ENCODE measurements at places on chromosomes 12 and 14.

- DNase-seq, result peak; percentile 36
Measured at GRCh38 chr14:100304825-100305323, 1.4 kb downstream of the SLC25A29 start.

GRCh38 chr12:22533155-22533554 lies 11.2 kb downstream of the C2CD5 start:
- DNase-seq, result no peak

DNA sequence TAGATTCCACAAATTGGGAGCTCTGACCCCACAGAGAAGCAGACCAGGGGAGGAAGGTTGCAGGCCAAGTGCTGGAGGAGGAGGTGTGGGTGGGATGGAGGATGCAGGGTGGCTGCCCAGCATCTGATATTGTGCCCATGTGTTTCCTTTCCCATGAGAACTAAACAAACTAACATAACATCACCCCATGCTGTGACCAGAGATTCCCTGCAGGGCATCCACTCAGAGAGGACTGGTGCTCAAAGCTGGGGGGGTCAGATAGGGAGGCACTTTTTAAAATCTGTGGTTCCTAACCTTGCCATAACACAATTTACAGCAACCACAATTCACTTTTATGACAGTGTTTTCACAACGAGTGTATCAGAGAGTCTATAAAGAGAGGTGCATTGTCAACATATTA lies 1277.6 kb downstream of the AACS start:
- DNase-seq, result no peak

GRCh38 chr12:25932971-25933370 lies 25.5 kb upstream of the RASSF8 start:
- DNase-seq, result no peak

DNA sequence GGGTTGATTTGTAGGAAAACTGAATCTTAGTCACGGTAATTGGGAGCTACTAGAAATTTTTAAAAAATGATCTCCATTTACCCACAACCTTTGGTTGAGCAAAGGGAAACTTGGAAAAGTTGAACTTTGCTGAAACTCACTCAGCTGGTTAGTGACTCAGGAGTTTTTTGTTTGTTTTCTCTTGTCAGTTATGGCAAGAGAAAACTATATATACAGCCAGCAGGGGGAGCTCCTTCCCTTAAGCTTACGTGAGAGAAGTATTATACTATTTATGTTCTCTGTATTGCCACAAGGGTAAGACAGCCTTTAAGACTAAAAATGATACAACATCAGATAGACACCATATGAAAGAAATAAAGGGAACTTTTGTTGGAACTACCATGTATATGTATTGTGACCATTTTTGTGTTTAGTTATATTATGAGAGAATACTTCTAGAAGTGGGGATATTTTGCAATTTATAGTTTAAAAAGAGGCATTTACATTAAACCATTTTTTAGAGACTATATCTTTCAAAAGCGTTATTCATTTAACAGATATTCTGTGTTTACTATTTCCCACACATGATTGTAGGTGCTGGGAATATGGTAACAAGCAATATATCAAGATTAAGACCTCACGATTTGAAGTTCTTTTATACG lies 28.1 kb upstream of the TBC1D30 start:
- DNase-seq, result peak; percentile 95

DNA sequence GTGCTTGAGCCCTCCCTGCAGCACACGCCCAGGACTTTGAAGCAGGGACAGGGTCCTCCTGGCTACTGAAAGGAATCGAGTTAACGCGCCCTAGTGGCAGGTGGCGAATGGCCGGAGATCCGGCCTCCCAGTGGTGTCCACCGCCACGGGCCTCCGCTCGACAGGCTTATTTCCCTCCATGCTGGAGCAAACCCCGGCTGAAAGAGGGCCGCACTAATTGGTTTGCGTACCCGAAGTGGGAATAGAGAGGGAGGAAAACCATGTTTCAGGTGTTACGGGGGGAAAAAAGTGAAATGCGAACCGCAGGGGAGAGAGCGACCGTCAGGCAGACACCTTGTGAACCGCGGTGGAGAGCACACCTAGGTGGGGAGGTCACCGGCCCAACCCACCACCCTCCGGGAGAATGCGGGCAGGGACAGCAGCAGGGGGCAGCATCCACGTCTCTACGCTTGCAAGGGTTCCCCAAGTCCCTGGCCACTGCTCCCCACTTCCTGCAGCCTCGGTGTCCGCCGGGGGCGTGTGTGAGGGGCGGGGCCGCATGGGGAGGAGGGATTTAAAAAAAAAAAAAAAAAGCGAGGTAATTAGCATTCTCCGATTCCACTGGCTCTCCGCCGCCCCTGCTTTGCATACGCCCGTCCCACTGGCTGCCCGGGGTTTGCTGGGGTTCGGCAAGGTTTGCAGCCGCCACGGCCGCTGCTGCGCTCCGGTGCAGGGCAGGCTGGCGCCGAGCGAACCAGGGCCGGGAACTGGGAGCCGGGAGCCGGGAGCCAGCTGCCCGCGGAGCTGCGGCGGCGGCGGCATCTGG lies 224.6 kb upstream of the CRY1 start:
- peak; percentile 92 for DNase-seq

DNA sequence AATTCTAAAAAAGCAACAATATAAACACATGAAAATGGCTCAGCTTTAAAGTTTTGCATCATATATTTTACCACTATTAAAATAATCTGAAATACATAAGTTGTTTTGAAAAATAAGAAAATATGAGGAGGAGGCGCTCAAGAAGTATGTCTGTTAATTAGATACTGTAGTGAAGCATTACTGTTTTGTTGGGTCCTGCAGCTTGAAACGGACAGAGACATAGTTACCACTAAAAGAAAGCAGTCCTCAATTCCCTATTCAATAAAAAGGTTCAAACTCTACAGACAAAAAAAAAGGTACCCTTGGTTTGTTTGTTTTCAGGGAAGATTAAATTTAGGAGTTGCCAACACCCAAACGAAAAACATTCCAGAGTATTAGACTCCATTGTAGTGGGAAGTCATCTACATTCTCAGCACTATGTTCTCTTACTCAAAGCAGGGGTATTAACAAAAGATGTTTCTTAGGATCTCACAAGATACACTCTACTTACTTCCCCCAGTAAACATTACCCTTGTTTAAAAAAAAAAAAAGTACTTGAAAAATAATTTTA lies 3.0 kb downstream of the PAWR start:
- DNase-seq, result no peak

GRCh38 chr14:74963705-74964271 lies 8.4 kb upstream of the PGF start:
- peak; percentile 48 for DNase-seq

DNA sequence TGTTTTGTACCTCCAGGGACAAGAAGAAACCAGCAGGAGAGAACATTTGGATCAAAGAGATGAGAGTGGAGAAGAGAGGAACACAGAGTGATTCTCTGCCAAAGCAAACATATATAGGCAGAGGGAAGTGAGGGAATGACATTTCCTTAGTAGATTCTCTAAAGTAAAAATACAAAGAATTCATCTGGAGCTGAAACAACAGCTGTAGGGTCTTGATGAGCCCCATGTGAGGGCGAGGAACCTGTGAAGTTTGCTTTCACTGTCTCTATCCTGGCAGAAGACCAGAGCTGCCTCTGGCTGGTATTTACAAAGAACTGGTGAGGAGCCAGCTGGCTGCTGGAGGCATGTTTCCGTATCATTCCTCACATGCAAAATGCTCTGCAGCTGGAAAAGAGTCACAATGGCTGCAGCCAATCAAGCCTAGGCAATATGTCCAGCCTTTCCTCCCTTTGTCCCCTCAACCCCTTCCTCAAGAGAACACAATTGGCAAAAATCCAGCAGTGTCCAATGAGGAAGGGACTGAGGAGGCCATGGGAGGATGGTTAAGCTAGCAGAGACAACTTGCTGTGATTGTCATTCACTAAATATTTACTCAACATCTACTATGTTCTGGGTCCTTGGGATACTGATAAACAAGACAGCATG lies 122.5 kb downstream of the PHLDA1 start:
- DNase-seq, result no peak

DNA sequence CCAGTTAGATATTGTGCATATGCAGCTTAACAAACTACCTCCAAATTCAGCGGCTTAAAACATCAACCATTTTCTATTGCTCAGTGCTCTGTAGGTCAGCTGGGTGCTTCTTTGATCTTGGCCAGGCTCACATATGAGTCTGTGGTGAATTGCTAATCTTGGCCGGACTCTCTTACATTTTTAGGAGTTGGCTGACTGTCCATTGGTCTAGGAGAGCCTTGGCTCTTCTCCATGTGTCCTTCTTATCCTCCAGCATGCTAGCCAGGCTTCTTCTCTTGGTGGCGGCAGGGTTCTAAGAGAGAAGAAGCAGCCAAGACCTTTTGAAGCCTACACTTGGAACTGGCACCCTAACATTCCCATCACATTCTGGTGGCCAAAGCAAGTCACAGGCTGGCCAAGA lies 174.3 kb upstream of the PWP1 start:
- no peak for DNase-seq

- no peak for DNase-seq
Measured at GRCh38 chr12:111638556-111638955, 39.4 kb upstream of the ATXN2 start.

DNA sequence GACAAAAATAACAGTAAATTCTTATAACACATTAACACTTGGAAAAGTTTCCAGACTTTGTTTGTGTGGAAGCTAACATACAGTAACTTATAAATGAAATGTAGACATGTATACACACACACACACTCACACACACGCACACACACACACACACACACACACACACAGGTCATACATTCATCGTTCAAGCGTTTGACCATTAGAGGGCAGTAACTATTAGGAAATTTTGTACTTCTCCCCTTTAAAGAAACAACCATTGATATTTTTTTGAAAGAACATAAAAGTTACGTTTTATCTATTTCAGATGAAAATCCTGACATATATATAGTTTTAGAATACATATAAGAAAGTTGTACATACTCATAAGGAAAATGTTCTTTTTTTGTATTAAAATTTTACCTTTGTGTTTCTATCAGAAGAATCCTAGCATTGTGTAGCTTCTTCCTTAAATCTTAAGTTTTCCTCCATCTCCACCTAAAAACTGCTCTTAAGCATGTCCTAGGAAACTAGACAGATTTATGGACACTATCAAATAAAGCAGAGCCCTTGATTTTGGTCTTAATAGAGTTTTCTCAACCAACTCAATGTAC lies 29.0 kb downstream of the PTPRQ start:
- no peak for DNase-seq

DNA sequence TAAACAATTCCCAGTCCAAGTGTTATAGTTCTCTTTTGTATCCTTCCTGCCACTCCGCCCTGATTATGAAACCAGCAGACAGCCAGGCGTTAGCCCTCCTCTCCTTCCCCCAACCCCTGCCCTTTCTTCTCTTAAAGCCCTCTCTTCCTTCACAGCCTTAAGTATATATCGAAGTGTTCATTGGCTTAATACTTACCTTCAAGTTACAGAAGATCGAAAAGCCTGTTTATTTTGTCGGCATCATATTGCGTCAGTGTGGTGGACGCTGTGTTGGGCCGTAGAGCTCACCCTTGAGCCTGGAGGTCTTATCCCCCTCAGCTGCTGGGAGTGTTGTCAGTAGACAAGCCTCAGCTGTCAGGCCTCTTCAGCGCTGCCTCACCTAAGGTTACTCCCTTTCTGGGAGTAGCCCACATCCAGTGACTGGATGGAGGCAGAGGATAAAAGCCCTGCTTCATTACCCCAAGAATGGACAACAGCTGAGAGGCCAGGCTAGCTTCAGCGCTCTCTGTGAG lies 36.2 kb downstream of the CMAS start:
- DNase-seq, result no peak

DNA sequence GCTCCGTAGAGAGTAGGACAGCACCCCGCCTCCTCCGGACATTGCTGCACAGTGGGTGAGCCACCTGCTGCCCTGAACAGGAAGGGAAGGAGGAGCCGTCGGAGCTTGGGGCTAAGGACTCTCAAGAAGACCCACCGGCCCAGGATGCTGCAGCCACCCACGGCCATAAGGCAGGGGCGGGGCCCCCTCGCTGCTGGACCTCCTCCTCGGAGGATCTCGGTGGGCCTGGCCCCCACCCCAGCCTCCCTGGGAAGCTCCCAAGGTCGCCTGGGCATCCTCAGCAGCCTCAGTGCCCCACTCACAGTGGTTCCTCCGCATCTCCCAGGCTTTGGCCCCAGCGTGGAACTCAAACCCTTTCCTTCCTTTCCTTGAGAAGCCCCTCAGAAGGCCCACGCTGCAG lies 68.6 kb upstream of the DIO3 start:
- DNase-seq, result no peak

- DNase-seq, result no peak
Measured at GRCh38 chr12:56224954-56225353, 812 bp downstream of the NABP2 start.

DNA sequence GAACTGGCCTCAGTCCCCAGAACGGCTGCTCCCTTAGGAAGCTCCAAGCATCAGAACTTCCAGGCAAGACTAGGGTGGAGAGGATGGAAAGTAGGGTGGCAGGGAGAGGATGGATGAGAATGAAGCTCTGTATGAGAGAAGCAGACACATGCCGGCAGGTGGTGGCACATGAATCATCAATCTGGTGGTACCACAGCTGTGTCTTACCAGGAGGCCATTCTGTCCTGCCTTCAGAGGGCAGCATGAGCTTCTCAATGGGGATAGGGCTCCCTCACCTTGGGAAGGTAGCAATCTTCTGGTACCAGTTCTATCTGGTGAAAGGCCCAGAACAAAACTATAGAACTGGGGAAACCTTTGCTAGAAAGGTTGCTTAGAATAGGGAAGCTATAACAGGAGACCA lies 55.4 kb upstream of the PYGL start:
- no peak for DNase-seq

- no peak for DNase-seq
Measured at GRCh38 chr12:123843912-123844748, 82.0 kb downstream of the DNAH10 start.

DNA sequence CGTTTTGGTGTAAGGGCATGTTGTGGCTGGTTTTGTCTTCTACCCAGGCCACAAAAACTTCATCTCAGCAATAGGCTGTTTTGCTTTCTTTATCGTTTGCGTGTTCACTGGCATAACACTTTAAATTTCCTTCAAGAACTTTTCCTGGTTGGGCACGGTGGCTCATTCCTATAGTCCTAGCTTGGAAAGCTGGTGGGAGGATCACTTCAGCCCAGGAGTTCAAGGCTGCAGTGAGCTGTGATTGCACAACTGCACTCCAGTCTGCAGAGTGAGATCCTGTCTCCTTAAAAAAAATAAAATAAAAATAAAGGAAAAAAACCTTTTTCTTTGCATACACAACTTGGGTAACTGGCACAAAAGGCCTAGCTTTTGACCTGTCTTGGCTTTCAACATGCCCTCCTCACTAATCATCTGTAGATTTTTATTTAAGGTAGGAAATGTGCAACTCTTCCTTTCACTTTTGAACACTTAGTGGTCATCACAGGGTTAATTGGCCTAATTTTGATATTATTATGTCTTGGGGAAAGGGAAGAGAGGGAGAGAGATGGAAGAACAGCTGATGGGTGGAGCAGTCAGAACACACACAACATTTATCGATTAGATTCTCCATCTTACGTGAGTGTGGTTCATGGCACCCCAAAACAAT lies 78.9 kb upstream of the PSMA6 start:
- DNase-seq, result no peak

Measured in hematopoietic multipotent progenitor cell (in vitro differentiated cells).